Activated gamma-delta T cell treated with Interleukin-2 at 50 U/mL for 16 hours (primary cell): ENCODE measurements at places on chromosomes 5 and 9.

GRCh38 chr9:18710065-18710464, 236.1 kb downstream of the ADAMTSL1 start:
- DNase-seq: no peak

- no peak for DNase-seq
These were observed 132.0 kb downstream of the FAM174A start for GRCh38 chr5:100667161-100667630.

DNA sequence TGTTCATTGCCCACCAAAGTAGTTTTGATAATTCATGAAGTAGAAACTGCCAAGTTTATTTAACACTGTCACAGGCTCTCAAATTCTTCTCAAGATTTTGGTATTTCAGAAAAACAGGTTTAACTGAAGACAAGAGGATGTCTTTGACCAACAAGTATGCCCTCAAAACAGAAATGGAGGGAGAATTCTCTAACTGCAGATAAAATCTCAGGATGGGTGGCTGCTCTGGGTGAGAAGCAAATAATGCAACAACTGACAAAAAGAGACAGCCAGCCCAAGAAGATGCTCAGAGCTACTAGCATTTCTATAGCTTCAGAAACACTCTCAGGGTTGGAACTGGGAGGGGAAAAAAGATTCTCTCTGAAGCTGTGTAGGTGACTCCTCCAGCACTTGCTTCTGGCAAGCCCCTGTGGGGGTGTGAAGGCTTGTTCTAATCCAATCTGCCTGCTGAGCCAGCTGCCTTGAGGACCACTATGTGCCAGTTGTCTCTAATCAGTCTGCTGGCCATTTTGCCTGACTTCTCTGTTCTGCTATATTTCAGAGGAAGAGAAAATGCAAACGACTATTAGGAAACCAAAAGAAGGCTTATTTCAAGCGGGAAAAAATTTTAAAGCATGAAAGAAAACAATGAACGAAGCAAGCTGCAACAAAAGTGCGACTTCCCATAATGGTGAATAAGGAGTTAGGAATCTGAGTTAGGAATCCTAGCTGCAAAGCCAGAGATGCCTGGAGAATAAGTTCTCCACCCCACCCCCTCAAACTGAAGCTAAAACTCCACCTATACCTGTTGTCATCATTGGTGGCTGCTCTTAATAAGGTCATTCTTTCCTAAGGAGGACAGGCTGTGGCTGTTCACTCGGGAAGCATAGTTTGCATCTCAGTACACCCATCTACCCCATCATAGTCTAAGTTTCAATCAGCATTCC, 147.5 kb downstream of the GNAQ start:
- DNase-seq: no peak

GRCh38 chr5:87524217-87524616, 111.5 kb upstream of the CCNH start:
- DNase-seq: no peak

GRCh38 chr9:129604766-129605163, 16.1 kb downstream of the C9orf50 start:
- no peak for DNase-seq

GRCh38 chr5:106801554-106801953, 869.2 kb downstream of the EFNA5 start:
- no peak for DNase-seq

GRCh38 chr5:144189800-144190429, 19.2 kb downstream of the KCTD16 start:
- peak; percentile 71 for DNase-seq

- DNase-seq: no peak
These were observed 9.8 kb downstream of the SECISBP2 start for GRCh38 chr9:89328064-89328463.

DNA sequence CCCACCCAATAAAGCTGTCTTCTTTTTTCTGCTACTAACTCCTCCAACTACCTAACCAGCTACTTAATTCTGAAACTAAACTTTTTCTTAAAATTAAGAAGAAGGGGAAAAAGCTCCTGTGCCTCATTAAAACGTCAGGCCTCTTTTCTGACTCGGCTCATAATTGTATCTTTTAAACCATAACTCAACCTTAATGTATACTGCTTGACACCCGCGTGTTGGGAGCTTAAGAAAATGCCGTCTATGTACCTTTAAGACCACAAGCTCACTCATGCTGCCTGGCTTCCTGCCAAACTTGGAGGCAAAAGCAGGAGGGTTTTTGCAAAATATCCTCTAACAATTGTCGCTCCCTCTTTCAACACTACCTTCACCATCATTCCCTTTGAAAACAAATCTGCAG, 5.0 kb downstream of the EBF1 start:
- DNase-seq: peak; percentile 62

- DNase-seq: no peak
These were observed 169.7 kb upstream of the MAST4 start for GRCh38 chr5:66426259-66427138.

- no peak for DNase-seq
These were observed 445.3 kb downstream of the DMRT2 start for GRCh38 chr9:1495282-1496030.

DNA sequence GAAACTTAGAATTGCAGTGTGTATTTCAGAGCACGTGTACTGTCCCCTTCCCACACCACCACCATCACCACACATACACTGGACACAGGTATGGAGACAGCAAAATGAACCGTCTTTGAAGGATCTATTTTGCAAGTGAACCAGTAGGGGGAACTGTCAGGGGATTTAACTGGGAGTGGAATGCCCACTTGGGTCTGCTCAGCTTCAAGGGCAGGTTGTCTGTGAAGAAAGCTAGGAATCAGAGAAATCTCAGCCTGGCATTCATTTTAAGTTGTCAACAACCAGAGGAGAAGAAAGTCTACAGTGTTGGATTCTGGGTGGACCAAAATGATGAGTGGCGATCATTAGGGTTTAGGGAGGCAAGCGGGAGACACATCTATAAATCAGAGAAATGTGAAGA, 147.0 kb downstream of the DCP2 start:
- no peak for DNase-seq

DNA sequence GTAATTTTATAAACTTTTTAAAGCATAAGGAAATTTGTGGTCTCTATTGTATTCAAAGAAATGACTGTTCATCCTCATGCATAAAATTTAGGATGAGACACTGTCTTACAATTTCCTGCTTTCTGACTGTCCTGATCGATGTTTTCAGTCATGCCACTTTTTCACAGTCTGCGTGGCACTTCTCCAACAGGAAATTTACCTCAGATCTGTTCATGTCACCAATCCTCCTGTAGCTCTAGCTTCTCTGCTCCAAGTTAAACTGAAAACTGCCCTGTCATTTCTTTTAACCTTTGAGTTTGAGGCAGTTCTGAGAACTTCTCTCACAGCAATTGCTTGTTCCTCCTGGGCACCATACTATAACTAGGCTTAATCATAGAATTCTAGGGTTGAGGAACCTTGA, 455.1 kb downstream of the EFNA5 start:
- no peak for DNase-seq

GRCh38 chr5:176658817-176659511, 11.7 kb downstream of the TSPAN17 start:
- DNase-seq: no peak

GRCh38 chr9:135448663-135449100, 30.9 kb upstream of the PPP1R26 start:
- no peak for DNase-seq

DNA sequence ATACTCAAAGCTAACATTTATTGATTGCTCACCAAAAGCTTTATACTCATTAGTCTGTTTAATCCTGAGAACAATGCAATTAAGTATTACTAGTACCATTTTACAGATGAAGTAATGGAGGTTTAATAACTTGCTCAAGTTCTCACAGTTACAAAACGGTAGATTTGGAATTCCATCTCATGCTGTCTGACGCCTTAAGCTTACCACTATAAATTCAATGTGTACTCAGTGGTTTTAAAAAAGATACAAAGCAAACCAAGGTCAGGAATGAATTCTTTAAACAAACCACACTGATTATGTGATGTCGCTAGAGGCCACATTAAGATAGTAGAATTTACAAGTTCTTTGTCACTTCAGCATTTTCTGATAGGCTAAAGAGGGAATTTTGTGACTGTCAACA, 1.2 kb upstream of the C5orf63 start:
- DNase-seq: no peak

- no peak for DNase-seq
These were observed 186.4 kb downstream of the CDK5RAP2 start for GRCh38 chr9:120393386-120394057.

GRCh38 chr9:25537808-25538207, 140.4 kb downstream of the TUSC1 start:
- DNase-seq: no peak

GRCh38 chr9:76634356-76635054, 129.7 kb upstream of the PCA3 start:
- no peak for DNase-seq

GRCh38 chr9:104810421-104811339, 46.8 kb downstream of the NIPSNAP3B start:
- DNase-seq: no peak

GRCh38 chr5:159061179-159061796, 38.4 kb downstream of the EBF1 start:
- DNase-seq: no peak

- peak; percentile 60 for DNase-seq
These were observed 524.2 kb upstream of the DAB2 start for GRCh38 chr5:39948867-39949468.

DNA sequence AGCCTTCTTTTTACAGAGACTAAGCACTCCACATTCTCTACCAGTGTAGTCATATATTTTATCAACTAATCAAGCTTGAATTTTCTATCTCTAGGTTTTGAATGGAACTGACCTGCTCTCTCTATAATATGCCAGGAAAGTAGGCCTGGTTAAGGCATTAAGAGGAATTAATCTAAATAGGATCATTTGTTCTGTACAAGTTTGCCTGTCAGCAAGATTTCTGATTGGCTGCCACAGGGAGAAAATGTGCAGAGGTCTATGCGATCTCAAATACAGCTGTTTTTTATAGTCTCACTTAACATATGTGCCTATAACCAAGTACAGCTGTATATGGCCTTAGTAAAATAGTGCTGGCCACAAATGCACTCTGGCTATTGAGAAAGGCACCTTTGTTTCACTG, 418.8 kb downstream of the KDM4C start:
- no peak for DNase-seq

DNA sequence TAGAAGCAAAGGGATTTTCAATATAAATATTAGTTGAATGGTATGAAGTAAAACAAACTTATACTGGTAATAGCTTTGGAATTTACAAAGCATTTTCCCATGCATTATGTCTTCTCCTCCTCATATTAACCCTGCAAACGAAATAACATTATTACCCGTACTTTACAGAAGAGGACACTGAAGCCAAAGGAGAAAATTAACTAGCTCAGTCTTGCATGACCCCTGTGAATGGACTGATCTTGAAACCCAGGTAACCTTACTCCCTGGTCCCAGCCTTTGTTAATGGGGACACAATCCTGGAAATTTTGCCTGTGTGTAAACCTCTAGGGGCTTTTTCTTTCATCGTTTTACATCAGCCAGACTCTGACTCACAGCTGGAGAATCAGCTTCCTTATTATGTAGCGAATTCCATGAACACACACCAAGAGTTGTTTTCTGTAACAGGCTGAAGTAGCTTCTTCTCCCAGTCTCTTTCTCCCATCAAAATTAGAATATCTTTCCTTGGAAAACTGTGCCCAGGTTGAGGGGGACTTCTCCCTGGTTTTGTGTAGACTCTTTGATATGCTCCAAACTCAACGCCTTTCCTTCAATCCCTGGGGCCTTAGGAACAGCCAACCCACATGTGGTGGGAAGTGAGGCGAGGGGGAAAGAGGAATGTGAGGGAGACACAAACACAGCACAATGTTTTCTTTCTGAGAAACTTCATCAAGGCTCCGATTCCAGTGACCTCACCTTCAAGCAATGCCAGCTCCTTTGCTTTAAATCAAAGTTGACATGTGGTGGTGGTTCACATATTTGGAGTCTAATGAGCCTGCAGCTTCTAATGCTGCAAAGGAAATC, 480.9 kb upstream of the PAPPA start:
- DNase-seq: no peak

GRCh38 chr9:109258481-109259302, 62.2 kb downstream of the EPB41L4B start:
- DNase-seq: no peak

- DNase-seq: no peak
These were observed 158.9 kb downstream of the PCSK5 start for GRCh38 chr9:76049341-76049740.

- no peak for DNase-seq
These were observed 439.0 kb downstream of the EBF1 start for GRCh38 chr5:158660726-158661125.

GRCh38 chr5:68027519-68027918, 188.0 kb upstream of the PIK3R1 start:
- no peak for DNase-seq

DNA sequence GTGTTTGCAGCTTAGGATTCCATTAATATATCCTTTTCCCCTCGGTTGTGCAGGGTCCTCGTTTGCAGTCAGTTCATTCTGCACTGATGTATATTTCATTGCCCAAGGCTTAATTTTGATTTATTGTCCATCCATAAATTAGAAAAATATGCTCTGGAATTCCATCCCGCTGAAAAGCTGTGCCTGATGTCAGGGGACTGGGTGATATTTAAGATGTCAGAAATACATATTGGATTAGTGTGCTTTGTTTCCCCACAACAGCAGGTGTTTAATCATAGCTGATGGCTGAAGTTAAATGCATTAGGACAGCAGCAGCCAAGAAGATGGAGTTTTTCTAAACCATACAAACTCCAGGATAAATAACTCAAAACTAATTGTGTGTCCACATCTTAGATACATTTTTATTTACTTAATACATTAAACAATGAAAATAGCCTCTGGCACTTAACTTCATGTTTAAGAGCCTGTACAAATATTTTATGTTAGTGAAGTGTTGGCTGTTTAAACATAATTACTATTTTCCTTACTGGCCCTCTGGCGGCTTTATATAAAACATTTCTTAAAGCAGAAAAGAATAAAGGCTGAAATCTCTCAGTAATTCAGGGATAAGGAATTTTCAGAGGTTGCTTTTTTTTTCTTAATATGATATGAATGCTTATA, 170.4 kb upstream of the TBCA start:
- no peak for DNase-seq

DNA sequence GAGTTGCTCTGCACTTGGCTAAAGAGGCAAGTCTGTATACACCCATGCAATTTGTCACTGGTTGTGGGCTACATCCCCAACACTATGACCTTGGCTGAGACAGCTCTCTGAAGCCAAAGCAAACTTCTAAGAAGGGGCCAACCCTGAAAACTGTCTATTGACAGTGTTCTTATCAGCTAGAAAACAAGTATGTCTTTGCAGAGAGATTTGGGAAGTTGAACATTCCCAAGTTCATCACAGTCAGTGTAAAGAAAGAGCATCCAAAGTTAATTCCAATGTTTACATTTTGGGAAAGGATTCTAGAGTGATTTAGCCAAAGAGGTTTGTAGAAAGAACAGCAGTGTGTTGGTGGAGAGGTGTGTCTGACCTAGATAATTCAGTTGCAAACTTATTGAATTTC, 711.1 kb upstream of the CHD1 start:
- DNase-seq: no peak

GRCh38 chr9:120863833-120864232, 13.2 kb downstream of the PHF19 start:
- no peak for DNase-seq
